Endothelial cell of umbilical vein (primary cell): ENCODE measurements at places on chromosomes 2 and 18.
A peak's percentile ranks its signal among the peaks of the same experiment; 100 is the strongest.

DNA sequence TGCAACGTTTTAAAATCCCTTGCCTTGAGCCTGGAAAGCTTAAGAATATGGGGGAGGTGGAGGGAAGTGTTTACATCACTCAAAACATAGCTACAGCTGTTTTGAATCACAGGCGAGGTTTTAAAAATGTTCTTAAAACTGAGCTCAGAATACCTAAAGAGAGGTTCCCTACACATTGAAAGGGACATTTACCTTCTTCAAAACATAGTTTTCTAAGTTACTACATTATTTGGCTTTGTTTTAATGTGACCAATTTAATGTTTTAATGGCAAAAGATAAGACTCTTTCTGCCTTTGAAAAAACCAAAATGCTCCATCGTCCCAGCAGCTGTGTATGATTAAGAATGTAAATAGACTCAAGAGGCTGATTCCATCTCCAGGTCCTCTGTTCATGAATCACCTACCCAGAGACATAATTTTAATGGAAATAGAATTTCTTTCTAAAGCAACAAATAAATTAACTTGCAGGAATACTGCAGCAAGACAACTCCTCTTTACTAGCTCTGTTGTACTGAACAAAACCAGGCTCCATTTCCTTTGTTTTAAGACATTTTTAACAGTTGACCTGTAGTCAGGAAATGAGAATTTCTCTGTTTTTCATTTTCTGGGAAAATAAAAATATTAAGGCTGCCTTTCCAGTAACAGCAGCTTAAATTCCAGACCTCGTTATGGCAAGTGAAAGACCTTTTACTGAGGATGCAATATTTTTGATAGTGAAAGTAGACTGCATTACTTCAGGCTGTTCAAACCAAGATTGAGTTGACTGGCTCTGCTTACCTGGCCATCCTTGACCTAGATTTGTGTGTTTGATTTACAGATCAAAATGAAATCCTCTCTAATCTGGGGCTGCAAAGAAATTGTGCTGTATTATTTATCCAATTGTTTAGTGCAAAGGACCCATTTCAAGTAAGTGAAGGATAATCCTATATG lies 33.7 kb upstream of the WDR75 start:
- DNase-seq: peak; percentile 81

DNA sequence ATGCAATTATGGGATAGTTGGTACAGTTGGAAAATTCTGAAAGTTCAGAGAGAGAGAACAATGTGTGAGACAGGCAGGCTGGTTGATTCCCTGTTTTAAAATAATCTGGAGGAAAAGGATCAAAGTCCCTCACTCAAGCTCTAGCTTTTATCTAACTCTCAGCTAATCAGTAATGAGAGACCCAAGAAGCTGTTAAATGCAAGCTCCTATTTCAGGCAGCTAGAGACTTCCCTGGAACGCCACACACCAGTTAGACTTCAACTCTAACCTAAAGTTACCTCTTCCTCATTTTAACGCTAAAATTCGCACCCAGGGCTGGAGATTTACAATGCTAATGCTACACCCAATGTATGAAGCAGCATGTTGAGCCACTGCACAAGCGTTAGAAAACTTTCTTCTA lies 243.1 kb downstream of the EN1 start:
- DNase-seq: no peak

- no peak for DNase-seq
Observed at GRCh38 chr2:54008439-54008838, 37.6 kb upstream of the PSME4 start.

DNA sequence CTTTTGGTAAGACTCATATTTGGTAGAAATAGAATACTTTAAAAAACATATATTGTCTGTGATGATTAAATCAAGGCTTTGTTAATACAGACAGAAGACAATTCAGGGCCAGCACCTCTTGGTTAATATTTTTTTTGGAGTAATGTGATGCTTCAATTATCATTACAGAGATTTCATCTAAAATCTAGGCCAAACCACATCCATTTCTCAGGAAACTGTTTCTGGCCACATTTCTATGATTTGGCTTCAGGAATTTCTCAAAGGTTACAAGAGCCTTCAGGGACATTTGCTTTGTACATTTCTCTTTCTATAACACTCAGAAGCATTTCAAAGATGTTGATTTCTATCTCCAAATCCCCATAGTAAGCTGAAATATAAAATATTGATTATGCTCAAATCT lies 614.9 kb downstream of the LRP1B start:
- no peak for DNase-seq

DNA sequence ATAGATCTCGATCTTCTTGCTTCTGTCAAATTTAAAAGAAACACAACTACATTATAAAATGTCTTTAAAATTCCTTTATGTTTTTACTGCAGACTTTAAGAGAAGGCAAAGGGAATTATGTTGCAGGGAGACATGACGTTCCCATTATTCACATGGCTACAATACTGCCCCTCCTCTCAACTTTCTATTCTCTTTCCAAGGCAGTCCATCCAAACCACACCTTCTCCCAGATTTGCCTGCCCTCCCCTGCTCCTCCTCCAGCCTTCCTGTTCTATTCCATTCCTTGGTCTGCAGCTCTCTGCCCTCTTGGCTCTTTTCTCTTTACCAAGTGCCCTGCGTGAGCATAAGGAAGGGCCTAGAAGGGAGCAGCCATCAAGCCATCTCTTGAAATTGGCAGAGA lies 61.3 kb downstream of the NABP1 start:
- no peak for DNase-seq

DNA sequence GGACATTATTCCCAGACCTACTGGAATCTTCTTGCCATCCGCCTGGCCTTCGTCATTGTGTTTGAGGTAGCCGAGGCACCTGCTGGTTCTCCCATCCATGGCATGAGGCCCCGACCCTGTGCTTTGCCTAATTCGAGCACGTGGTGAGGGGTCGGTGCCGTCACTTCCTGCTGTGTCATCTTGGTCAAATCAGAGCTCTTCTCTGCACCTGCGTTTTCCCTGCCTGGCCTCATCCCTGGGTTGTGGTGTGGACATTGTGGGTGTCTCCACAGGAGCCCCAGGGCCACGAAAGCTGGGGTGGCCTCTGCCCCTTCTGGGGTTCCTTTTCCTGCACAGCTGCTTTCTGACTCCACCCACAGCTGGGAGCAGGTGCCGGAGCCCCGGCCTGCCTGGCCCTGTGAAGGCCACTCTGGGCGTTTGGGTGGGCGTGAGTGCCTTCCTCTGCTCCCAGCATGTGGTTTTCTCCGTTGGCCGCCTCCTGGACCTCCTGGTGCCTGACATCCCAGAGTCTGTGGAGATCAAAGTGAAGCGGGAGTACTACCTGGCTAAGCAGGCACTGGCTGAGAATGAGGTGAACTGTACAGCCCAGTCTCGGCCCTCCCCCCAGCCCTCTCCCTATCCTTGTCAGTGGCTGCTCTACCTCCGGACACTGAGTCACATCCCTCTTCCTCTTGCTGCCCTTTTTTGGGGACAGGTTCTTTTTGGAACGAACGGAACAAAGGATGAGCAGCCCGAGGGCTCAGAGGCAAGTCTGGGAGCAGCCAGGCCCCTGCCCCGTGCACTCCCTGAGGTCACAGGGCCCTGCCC lies 34.9 kb downstream of the ANO7 start:
- peak; percentile 24 for DNase-seq

GRCh38 chr2:177908824-177909223 lies 163.8 kb downstream of the PDE11A start:
- DNase-seq: no peak

- no peak for DNase-seq
Observed at GRCh38 chr2:71685073-71685848, 231.9 kb downstream of the DYSF start.

DNA sequence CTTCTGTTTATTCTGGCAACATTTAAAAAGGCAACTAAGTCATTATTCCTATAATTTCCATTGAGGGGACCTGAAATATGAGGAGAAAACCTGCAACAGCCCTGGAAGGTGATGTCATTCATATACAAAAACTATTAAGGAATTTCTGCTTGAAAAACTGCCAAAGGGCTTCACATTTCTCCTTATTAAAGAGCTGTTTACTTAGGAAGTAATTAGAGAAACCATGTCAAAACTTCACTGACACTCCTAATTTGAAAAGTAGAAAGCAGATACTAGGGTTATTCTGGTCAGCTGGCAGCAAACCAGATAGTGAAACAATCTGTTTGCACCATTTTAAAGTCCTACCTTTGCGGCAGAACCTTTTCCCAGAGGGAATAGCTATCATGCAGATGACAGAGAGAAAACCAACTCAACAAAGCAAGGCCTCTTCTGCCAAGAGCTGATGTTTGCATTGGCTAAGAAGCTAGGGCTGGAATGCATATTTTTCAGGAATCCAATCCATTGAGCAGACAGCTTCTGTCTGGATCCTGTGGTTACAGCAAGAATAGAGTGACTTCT lies 592.2 kb upstream of the SYT4 start:
- peak; percentile 17 for DNase-seq
